Fibroblast of lung (primary cell): ENCODE measurements at places on chromosomes 11 and 22.
A peak's percentile ranks its signal among the peaks of the same experiment; 100 is the strongest.

GRCh38 chr11:105244160-105244825 lies 104.7 kb upstream of the CARD18 start:
- DNase-seq, result peak; percentile 96

- no peak for DNase-seq
Measured at GRCh38 chr11:118511601-118512000, 15.7 kb upstream of the TTC36 start.

DNA sequence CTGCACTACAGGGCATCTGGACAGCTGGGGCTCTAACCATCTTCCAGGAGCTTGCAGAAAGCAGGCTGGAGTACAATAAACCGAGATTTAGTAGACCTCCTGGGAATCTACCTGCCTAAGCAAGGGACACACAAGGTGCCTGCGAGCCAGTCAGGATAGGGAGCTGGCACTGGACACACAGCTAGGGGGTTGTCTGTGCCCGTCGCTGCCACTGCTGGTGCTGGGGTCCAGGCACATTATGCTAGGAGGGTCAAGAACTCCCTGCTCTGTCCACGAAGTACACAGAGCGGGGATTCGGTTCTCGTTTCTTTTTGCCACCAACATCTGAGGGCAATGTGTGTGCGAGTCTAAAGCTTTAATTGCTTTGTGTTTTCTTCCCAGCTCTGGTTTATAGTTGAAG lies 4.2 kb downstream of the RIC8A start:
- DNase-seq, result no peak

GRCh38 chr11:134532921-134533421 lies 120.9 kb upstream of the B3GAT1 start:
- DNase-seq, result no peak

- DNase-seq, result peak; percentile 82
Measured at GRCh38 chr11:128956401-128957201, 13.9 kb upstream of the TP53AIP1 start.

- DNase-seq, result no peak
Measured at GRCh38 chr22:23754220-23754919, at the start of gene VPREB3. Gene VPREB3, minus strand, starts transcription at chr22:23754425. Its CDS starts 62 bp downstream, at chr22:23754363.

DNA sequence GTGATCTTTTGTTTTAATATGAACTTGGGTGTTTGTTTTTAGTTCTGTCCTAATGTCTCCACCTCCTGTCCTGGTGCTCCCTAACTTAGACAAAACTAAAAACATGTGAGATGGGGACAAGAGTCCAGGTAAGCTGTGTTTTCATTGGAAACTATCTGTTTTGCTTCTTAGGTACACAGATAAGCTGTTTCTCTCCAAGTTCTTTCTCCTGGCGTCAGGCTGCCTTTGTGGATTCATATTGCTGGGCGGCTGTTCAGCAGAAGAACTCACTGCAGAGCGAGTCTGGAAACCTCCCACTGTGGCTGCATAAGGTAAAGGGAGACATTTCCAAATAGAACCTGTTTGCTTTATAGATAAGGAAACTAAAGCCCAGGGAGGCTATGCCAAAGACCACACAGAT lies 24.7 kb downstream of the PANX1 start:
- DNase-seq, result no peak

- no peak for DNase-seq
Measured at GRCh38 chr22:49957826-49958365, 2.7 kb upstream of the PIM3 start.

DNA sequence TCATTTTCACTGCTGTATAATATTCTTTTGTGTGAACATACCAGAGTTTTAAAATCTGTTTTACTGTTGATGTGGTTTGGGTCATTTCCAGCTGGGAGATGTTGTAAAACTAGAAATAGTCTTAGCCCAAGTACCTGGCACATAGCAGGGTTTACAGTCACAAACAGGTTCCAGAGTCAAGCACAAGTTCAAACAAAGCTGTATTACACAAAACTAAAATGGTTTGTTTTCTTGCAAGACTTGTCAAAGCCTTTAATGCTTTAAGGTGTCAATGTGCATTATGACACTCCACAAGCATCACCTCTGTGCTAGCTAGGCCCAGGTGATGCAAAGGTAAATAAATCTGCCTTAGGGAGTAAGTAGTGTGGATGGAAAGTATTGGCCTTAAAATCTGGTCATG lies 379.1 kb downstream of the MN1 start:
- no peak for DNase-seq

DNA sequence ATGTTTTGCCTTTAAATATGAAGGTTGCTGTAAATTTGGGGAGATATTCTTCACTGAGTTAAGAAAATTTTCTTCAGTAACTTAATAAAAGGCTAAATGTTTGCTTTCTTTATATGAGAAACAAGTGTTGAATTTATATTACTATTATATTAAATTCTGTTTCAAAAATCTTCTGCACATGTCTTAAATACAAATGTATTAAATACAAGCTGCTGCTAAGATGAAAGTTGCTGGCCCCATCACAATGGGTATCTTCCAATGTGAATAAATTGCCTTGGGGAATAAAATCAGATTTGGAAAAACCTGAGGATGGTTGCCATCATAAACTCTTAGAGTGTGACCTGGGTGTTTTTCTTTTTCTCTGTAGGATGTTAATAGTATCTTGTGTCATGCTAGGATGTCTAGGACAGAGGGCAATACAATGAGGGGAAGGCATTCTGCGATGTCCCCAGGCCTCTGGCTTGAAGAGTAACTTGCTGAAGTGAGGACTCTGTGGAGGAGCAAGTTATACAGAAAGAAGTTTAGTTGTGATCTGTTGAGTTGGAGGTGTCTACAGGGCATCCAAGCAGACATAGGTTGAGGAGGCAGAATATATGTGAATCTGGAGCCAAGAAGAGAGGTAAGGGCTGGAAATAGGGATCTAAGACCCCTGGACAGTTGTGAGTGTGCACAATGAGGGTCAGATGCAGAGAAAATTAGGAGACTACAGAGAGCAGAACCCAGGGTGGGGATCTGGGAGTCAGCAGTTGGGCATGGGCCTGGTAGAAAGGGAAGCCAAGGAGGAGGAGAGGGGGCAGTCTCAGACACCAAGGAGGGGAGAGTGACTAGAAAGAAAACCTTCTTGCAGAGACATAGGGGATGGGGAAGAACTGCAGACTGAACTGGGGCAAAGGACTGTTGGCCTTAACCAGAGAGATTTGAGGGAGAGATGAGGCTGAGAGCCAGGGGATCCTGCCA lies 4.8 kb downstream of the IGLL5 start:
- no peak for DNase-seq

DNA sequence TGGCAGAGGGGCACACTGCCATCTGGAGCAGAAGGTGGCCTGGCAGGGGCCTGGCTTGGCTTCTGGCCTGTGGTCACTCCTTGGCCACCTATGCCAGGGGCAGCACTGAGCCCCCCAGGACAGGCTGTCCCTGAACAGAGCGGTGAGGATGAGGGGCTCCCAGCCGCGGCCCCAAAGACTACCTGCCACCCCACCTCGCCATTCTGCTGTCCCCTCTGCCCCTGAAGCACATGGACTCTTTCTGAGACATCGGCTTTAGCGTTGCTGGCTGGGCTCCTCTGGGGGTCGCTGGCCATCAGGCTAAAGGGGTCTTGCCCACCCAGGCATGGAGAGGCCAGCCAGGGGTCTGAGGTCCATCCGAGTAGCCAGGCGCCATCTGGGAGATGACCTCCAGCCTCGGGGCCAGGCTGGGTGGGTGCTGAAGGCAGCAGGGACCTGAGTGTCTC lies 87.8 kb downstream of the WNT7B start:
- DNase-seq, result no peak

- DNase-seq, result no peak
Measured at GRCh38 chr11:57163160-57163868, 18.4 kb upstream of the LRRC55 start.

DNA sequence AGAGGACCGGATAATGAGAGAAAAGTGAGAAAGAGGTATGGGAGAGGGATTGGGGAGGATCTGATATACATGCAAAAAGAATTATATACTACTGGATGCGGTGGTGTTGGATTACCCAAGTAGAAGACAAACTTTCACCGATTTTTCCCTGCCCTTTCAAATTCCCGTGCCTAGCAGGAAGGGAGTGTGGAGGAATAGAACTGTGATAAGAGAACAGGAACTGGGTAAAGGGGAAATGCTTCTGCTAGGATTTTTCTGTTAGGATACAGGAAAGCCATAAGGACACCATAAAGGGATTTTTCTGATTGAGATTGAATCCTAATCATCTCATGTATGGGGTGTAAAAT lies 480 bp upstream of the MTMR2 start:
- DNase-seq, result no peak

- DNase-seq, result no peak
Measured at GRCh38 chr22:31814942-31815341, 61.1 kb downstream of the DEPDC5 start.

DNA sequence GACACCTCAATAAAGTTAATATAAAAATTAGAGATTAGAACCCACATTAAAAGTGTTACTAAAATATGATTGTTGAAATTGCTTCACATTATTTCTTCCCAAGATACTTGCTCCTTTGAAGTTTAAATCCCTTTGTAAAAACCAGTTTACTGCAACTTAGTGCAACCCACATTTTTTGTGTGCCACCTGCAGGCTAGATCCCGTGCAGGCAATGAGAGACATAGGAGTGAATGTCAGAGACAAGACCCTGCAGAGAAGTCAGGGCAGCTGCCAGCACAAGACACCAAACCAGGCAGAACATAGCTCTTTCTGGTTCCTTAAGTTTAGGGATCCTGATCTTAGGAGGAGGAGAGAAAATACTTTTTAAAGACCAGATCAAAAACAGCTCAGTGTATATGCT lies 142.8 kb upstream of the MTNR1B start:
- no peak for DNase-seq

- peak; percentile 86 for DNase-seq
Measured at GRCh38 chr11:10657308-10658271, 36.0 kb downstream of the IRAG1 start.

- DNase-seq, result no peak
Measured at GRCh38 chr22:48919851-48920589, 907.7 kb downstream of the BRD1 start.

DNA sequence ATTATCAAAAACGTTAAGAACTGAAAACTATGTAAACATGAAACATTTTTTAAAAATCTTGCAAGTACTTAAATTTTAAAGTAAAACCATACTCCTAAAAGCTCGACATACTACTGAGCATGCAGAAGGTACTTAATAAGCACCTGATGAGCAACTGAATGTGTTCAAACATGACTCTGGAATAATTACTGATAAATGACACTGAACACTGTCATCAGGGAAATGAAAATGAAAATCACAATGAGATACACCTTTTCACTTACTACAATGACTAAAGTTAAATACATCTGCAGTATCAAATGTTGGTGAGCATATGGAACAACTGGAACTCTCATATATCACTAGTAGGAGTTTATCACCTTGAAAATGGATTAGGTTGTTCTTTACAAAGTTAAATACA lies 65.2 kb downstream of the PICALM start:
- DNase-seq, result no peak

GRCh38 chr22:30247561-30247960 lies 1.0 kb upstream of the LIF start:
- no peak for DNase-seq

DNA sequence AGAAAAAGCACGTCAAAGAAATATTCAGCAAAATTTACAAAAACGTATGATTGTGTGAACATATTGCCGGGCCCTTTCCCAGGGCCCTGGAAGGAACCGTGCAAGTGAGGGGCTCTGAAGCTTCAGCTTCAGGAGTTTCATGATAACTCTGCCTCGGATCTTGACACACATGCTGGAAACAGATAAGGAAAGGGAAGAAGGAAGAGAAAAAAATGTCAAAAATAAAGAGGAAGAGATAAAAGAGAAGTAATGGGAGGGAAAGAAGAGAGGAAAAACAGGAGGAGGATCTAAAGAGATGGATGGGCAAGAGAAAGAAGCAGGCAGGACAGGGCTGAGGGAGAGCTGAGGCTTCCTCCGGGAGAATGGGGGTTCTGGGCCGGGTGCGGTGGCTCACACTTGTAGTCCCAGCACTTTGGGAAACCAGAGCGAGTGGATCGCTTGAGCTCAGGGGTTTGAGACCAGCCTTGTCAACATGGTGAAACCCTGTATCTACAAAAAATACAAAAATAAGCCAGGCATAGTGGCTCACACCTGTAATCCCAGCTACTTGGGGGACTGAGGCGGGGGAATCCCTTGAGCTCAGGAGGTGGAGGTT lies 2.7 kb upstream of the TMPRSS4 start:
- DNase-seq, result no peak

DNA sequence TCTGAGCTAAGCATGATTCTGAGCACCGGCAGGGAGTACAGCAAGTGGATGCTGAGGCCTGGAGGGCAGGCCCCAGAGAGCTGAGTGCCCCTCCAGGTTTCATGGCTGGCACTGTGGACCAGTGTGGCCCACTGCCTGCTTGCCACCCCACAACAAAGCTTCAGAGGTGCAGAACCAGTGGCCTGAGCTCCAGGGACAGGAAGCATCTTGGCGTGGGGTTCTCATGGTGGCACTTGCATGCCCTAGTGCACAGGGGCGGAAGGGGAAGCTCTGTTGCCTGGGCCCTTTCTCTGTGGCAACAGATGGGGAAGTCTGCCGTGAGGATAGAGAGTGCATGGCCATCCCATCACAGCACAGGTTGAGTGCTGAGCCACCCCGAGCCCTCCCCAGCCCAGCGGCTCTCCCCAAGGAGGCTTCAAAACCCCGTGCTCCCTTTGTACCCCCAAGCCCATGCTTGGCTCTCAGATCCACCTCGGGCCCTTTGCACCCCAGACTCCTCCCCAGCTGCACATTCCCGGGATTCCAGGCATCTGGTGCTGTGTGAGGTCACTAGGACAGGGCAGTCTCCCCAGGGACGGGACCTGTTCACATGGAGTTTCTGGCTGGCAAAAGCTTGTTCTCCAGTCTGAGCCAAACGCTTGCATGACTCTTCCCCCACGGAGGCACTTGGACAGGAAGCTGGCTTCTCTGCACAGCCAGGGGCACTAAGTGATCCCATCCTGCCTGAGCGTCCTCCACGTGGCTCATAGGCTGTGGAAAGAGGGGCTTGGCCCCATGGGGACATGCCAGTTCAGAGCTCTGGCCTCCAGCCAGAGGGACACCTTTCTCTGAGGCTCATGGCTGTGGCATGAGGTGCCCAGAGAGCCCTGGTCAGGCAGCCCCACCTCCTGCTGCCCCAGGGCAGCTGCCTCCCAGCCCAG lies 4.2 kb downstream of the SLC25A1 start:
- DNase-seq, result peak; percentile 69

DNA sequence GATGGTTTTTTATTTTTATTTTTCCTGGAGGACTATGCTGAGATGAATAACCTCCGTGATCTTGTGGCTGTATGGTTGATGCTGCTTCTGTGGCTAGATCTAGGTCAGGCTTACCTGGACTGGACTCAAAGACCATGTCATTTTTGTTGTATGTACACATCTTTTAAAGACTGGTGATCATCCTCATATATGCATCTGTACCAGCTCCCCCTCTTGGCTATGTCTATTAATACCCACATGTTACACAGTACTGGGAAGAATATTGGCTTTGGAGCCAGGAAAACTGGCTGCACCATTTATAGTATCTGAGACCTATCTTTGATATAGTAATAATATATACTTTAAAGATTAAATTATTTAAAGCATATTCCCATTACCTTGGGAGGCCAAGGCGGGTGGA lies 18.4 kb upstream of the PITPNB start:
- no peak for DNase-seq

GRCh38 chr11:22780952-22781593 lies 48.5 kb downstream of the SVIP start:
- no peak for DNase-seq

GRCh38 chr22:30216710-30217109 lies 29.8 kb downstream of the LIF start:
- DNase-seq, result no peak

- DNase-seq, result peak; percentile 21
Measured at GRCh38 chr11:85791409-85791990, 19.4 kb downstream of the SYTL2 start.

GRCh38 chr11:9756461-9756860 lies 92.6 kb downstream of the SWAP70 start:
- DNase-seq, result no peak
